ENCODE measurements at places on chromosomes 4 and X.

- DNase-seq = no peak
Measured at GRCh38 chrX:138345801-138346200, 365.7 kb downstream of the FGF13 start.

DNA sequence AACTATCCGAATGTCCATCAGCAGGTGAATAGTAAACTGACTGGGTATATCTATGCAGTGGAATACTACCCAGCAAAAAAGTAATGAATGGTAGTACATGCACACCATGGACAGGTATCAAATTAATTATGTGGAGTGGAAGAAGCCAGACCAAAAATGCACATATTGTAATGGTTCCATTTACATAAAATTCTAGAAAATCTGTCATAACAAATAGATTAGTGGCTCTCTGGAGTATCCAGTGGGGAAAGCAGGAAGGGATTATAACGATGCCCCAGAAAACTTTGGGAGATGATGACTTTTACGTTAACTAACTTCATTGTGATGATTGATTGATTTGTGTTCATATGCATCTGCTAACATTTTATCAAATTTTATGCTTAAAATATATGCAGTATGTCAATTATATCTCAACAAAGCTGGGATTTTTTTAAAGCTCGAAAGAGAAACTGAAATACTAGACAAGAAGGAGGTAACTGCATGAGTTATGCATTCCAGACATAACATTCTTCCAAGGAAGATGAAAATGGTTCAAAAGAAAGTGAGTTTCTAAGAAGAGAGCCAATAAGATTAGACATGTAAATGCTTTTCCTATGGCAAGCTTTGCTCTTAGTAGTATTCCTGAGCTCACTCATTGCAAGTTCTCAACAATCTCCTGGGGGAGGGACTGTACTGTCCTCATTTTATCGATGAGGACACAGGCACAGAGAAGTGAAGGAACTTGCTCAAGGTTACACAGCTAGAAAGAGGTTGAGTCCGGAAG, 58.6 kb upstream of the MSX1 start:
- DNase-seq = no peak

- DNase-seq = no peak
Measured at GRCh38 chr4:17726911-17727310, 54.5 kb downstream of the FAM184B start.

DNA sequence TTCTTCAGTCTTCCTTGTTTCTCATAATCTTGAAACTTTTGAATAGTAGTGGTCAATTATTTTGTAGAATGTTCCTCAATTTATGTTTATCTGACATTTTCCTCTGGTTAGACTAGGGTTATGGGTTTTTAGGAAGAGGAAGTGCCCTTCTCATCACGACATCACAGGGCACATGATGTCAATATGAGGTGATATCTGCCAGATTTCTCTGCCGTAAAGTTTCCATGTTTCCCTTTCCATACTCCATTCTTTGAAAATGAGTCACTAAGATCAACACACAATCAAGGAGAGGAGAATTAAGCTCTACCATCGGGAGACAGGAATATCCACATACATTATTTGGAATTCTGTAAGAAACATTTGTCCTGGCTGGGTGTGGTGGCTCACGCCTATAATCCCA, 28.4 kb downstream of the RP2 start:
- DNase-seq = no peak

DNA sequence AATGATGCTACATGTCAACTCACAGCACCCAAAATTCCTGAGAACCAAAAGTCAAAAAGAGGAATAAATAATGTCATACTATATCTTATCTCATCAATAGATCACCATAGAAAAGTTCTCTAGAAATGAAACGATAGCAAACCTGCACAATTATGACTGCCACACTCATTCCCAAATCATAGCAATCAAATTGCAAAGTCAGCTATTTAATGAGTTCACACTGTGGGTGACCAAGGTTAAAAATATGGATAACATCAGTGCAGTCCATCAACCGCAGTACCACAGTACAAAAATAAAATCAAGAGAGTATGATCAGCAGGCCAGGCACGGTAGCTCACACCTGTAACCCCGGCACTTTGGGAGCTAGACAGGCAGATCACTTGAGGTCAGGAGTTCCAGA, 62.3 kb downstream of the ATRX start:
- no peak for DNase-seq

- no peak for DNase-seq
Measured at GRCh38 chr4:8192748-8193738, 6.0 kb upstream of the SH3TC1 start.

DNA sequence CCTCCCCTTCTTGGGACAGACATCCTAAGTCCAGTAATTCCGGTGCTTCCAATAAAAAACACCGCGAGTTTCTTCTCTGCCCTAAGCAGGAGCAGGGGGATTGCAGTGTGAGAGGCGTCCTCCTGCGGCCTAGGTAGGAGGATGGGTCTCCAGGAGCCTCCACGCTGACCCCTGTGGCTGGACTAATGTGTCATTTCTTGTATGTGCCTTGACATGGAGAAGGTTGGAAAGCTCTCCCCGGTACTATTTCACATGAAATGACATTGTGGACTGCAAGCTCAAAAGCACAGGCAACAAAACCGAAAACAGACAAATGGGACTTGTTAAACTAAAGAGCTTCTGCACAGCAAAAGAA, 66.6 kb upstream of the ENPP6 start:
- DNase-seq = no peak

DNA sequence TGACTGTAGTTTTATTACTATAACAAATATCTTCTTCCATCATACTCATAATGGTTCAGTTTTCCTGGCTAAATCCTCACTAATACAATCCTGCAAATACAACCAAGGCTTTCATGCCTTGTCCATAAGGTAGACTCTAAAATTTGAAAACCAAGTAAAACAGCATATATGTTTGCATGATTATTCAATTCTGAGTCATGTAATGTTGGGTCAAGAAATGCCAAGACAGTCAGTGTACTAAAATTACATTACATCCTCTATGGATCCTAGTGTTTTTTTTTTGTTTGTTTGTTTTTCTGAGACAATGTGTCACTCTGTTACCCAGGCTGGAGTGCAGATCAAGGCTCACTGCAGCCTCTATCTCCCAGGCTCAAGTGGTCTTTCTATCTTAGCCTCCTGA, 38.6 kb upstream of the TEX13D start:
- no peak for DNase-seq

DNA sequence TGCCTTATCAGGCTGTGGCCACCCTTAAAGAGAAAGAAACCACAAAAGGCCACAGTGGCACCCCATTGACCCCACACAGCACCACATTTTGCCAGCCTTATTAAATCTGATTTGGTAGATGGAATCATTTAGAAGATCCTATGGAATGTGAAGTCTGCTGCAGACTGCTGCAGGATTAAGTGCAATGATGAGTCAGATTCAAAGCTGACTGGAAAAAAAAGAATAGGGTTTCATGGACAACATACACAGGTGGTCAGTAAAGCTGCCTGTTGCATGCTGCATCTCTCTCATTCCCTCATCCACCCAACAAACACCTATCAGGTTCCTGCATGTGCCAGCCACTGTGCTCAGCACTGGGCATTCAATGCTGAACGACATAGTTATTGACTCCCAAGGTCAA, 56.6 kb downstream of the CHST7 start:
- no peak for DNase-seq

DNA sequence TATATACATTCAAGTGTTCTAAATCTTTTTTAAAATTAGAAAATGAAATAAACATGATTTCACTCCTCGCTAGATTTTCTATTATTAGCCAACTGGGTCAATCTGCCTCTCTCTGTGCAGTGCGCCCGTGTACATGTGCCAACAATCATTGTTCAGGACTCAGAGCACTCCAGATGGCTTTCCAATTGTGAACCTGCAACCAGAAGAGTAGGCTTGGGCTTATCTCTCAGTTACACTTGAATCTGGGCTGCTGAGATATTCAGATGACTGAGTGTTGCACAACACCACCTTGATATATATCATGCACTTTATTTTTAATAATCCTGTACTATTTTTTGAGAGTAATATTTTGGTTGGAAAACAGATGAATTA, 184.0 kb upstream of the FSTL5 start:
- DNase-seq = no peak

DNA sequence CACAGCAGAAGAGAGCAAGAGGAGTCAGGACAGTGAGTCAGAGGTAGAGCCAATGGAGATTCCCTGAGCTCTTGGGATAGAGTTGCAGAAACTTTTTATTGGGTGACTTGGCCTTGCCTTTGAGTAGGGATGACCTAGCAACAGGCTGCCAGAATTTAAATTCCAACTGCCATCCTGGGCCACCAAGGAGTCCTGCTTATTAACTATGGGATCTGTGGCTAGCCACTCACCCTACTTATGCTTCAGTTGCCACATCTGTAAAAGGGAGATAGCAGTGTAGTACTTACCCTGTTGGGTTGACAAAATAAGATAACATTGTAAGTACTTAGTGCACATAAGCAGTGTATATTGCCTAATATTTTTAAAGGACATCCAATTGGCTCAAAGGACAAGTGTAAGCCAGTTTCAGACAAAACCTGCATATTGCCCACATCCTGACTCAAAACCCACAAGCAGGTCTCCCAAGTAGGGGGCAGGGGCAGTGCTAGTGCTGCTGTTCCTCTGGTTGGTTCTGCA, 43.5 kb upstream of the TMEM164 start:
- no peak for DNase-seq

- no peak for DNase-seq
Measured at GRCh38 chr4:98634061-98634460, 24.4 kb downstream of the TSPAN5 start.

DNA sequence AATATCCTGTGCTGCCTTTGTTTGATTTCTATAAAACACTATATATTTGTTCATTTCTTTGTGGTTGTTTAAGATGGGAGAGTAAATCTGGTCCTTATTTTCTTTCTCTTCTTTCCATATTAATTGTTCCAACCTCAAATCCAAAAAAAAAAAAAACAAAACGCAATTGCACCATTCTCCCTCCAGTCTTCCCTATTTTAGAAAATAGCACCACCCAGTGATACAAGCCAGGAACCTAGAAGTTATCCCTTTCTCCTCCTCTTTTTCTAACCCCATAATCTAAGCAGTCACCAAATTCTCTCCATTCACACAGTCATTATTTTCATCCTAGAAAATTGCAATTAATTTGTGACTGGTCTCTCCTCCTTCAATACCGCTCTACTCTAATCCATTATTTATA, 107.8 kb downstream of the GABRA3 start:
- no peak for DNase-seq

- DNase-seq = no peak
Measured at GRCh38 chrX:49947781-49948180, 25.4 kb downstream of the CLCN5 start.

DNA sequence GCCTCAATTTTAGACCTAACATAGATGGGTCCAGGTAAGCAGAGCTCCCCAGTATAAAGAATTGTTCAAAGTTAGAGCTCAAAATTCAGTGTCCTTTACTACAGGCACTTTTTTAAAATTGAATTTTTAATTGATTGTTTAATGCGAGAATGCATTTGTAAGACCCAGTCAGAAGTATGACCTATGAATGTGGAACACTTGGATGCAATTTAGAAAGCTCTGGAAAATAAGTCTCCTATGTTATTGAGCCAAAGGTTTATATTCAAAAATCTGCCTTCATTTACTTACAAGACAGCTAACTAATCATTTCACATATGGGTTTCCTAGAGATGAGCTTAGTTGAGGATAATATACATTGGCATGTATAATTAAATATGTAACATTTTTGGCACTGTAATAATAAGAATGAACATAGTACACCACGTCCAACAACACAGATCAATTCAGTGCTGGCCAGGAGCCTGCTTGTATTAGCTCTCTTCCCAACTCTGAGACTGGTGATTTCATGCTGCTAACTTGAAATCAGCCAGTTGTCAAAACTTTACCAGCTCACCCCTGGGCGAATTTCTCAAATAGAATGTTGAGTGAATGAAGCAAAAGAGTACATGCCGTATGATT, 197.2 kb upstream of the NPY2R start:
- no peak for DNase-seq

GRCh38 chr4:183599284-183599683, 59.7 kb downstream of the RWDD4 start:
- DNase-seq = no peak

GRCh38 chrX:154426916-154427770, 1.3 kb upstream of the ATP6AP1 start:
- no peak for DNase-seq

GRCh38 chr4:96691521-96691920, 851.6 kb downstream of the PDHA2 start:
- no peak for DNase-seq

DNA sequence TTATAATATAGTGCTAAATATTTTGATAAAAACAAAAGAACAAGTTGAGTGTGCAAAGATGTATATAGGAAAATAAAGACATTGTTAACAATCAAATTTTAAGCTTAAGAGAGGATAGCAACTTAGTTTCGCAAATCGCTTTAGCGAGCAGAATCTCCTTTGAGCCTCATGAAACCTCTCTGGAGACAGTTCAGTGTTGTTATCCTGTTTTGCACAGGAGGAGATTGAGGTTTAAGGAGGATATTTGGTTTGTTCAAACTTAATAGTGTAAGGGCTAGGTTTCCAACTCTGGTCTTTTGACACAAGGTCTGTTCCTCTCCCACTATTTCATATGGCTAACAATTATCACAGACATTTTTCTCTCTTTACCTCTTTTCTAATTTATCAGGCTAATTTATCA, 1848.5 kb upstream of the TENM3 start:
- no peak for DNase-seq

DNA sequence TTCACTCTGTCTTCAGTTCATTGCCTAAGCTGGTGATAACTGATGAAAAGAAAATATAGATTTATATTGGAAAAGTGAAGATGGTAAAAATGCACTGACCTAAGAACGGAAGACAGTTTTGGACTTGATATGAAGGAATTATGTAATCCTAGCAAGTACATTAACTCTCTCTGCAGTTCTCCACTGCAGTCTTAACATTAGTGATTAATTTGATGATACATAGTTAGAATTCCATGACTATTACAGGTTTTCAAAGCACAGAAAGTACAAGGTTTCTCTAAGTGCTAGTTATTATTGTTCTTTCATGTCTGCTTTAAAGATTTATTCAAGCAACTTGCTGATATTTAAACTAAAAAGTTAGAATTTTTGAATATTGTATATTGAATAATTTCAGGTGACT, 1591.7 kb upstream of the ADGRL3 start:
- no peak for DNase-seq

- no peak for DNase-seq
Measured at GRCh38 chrX:130909469-130910136, 6.6 kb upstream of the ENOX2 start.

DNA sequence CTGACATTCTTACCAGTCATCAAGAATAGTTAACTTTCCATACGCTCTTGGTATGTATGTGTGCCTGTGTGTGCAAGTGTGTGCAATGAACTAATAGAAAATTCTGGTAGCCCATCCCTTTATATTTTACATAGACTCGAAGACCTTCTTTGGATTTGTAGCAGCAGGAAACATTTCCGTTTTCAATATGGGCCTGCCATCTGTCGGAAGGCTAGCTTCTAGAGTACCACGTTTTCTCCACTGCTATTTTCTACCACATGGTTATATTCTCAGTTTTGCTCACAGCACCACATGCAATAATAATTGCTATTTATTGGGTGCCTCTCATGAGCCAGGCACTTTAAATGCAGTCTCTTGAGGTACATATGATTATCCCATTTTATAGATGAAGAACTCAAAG, 47.9 kb upstream of the PTCHD1 start:
- DNase-seq = no peak

- DNase-seq = no peak
Measured at GRCh38 chrX:53882331-53882730, 161.9 kb downstream of the PHF8 start.

- DNase-seq = no peak
Measured at GRCh38 chr4:184215709-184216328, 1.9 kb downstream of the ENPP6 start.

GRCh38 chr4:116520886-116521285, 564.5 kb downstream of the TRAM1L1 start:
- DNase-seq = no peak

GRCh38 chr4:47053485-47053884, 22.1 kb downstream of the GABRB1 start:
- no peak for DNase-seq

Data from stimulated activated CD4-positive, alpha-beta T cell treated with anti-CD3 and anti-CD28 coated beads, Interleukin-15, amount 100 ng/mL, for 48 hours (primary cell).